ENCODE measurements at places on chromosomes 12 and 14.

DNA sequence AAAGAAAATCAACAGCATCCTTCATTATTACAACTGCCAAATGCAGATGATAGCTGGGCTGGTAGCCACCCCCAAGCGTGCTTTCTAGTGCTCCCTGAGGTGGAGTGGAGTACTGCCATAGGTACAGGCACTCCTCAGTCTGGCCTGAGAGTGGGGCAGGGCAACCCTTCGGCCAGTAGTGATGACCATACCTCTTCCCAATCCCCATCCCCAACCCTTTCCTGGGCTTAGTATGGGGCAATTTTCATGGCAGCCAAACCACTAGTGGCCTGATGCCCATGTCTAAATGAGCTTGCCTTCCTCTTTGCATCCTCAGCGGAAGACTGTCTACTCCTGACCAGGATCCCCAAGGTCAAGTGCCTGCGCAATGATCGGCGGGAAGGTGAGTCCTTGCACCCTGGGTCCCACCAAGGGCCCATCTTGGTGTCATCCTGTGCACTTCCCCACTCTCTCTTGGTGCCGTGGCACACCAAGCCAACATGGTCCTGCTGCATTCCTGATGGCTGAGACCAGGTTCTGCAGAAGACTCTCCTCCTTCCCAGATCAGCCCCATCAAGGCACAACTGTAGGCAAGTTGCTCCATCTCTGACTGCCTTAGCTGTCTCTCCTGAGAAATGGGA, 65.8 kb downstream of the GALNT16 start:
- no peak for DNase-seq

DNA sequence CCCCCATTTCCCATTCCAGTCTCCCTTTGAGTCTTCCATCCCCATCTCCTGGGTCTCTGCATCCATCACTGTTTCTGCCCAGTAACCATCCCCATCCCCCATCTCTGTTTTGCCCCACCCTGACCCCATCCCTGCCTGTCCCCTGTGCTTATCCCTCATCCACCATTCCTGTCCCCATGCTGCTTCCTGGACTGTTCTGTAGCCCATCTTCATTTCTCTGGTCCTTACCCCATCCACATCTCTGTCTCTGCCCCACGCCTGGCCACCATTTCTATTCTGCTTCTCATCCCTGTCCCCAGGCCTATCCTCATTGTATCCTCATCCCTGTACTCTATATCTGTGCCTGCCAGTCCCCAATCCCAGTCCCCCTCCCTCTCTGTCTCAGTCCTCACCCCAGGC, 4.2 kb downstream of the NXPH4 start:
- no peak for DNase-seq

GRCh38 chr12:10779103-10779502, 23.3 kb downstream of the TAS2R7 start:
- DNase-seq, result no peak

- no peak for DNase-seq
Observed at GRCh38 chr14:55302367-55303124, 31.3 kb downstream of the FBXO34 start.

GRCh38 chr12:84270470-84271140, 642.0 kb downstream of the SLC6A15 start:
- DNase-seq, result no peak

GRCh38 chr12:13745111-13745860, 236.1 kb downstream of the GRIN2B start:
- DNase-seq, result no peak

DNA sequence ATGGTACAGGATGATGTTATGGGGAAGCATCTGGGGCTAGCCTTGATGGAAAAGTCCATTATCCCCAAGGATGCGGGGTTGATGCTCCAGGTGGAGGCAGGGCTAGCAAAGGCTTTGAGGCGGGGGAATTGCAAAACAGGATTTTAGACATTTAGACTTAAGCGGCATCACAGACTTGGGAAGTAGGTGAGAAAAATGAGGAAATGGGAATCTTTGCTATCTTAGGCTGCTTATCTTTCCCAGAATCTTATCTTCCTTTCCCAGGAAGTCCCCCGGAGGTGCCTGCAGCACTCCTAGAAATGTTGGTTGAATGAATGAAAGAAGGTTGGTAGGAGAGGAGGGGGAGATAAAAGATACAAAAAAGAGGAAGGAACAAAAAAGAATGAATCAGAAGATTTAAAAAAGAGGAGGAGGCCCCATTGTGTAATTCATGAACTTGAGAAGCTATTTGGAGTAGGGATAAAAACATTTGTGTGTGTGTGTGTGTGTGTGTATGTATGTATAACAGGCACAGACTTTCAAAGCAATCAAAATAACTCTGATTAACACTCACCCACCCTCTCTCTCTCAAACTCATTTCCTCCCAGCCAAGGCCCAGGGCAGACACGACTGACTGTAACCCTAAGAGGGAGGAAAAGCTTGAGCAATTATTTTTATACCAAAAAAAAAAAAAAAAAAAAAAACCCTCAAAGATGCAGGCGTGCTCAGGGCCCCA, 62.5 kb upstream of the TBX3 start:
- no peak for DNase-seq

DNA sequence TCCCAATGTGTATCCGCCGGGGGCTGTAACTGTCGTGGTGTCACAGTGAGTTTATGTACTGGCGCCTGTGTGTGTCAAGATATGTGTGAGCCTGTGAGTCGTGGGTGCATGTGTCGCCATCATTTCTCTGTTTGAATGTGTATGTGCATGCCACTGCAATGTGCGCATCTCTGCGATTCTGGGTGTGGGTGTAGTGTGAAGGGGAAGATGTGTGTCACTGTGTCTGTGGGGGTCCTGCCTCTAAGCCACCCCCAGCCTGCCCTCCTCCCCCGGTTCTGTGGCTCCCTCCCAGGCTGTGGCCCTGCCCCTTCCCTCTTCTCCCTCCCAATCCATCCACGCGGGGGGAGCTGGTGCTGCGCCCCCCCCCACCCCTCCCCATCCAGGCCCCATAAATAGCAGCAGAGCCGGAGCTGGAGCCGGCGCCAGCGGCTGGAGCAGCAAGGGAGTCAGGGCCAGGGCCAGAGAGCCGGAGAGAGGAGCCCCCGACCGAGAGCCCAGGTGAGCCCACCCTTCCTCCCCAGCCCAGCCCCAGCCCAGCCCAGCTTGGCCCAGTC, at the start of gene CPNE6:
Gene CPNE6 (plus strand): TSS at position 419 of the 554 bp plus-strand sequence. CDS start 1,375 bp downstream, outside the sequence.
- DNase-seq, result no peak

GRCh38 chr12:32517966-32518365, 118.6 kb downstream of the FGD4 start:
- DNase-seq, result no peak

DNA sequence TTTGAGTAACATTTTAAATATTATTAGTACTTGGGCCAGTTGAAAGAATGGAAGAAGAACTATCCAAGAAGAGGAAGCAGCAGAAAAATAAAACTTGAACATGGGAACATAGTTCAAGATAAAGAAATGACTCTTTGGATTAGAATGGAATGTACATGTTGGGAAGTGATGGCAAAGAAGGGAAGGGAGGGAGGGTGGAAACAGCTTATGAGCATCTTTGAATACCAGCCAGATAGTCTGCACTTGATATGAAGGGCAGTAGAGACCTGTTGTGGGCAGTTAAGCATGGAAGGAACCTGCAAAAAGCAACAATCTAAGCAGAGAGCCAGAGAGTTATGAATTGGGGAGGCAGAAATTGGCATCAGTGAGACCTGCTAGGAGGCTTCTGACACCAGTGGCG, 10.0 kb upstream of the IL22 start:
- DNase-seq, result no peak

DNA sequence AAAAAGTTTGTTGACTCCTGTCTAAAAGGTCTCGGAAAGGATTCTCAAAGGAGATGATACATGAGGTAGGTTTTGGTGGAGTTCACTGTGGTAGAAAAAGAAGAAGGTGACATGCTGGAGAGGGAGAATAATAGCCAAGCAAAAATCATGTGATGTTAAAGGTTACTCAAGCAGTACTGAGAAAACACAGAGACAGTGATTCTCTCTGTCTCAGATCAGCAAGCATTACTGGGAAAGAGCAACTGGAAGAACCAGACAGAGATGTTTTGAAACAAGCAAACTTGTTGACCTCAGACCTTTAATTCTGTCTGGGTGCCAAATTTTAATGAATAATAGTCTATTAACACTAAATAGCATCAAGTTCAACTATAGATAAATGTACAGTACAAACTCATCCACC, 183.5 kb upstream of the PLEKHG7 start:
- no peak for DNase-seq

- no peak for DNase-seq
Observed at GRCh38 chr12:123828120-123828519, 66.0 kb downstream of the DNAH10 start.

DNA sequence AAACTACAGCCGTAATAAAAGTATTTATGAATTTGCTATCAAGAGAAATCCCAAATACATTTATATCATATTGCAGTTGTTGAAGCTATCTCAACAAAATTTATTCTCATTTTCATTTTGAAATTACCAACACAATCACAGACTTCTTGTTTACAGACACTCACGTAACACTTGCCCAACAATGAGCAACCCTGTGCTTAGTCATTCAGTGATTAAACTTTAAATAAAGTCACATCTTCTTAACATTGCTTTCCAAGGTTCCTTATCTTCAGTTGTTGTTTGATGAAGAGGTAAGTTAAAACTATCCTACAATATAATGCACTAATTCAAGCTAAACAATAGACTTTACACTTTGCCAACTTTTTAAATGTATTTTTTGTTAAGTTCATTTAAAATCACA, 601.8 kb downstream of the SLC16A7 start:
- DNase-seq, result no peak

DNA sequence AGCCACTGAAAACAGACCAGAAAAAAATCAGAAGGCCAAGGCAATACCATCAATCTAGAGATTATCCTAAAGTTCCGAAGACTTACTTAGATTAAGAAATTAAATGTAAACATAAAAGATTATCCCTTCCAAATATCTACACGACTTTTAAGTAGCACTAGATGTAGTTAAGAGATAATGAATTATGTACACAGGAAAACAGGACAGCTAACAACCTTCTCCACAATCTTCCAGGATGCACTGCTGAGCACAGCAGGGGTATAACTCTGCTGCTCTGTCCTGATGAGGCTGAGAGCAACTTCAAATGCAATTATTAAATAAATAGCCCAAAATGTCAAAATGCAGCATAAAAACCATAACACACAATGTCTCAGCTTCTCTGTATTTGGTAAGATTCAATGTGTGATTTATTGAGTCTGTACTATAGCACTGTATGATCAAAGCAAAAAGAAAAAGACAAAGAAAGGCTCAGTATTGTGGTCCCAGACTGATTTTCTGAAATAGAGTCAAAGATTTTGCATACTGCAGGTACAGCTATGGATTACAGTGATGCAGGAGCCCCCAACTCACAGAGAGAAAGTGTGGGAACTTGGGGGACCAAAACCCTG, 56.9 kb downstream of the TMTC1 start:
- DNase-seq, result no peak

GRCh38 chr14:54675236-54676128, 108.6 kb downstream of the SAMD4A start:
- DNase-seq, result no peak

DNA sequence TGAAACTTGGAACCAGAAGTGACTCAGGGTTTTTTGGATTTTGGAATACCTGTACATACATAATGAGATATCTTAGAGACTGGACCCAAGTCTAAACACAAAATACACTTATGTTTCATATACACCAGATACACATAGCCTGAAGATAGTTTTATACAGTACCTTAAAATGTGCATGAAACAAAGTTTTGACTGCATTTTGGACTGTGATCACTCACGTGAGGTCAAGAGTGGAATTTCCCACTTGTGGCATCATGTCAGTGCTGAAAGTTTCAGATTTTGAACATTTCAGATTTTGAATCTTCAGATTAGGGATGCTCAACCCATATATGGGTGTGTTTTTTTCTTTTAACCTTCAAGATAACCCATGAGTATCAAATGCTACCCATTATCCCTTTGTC, 6.6 kb downstream of the SBNO1 start:
- DNase-seq, result no peak

GRCh38 chr12:104177663-104178501, 37.7 kb upstream of the TXNRD1 start:
- no peak for DNase-seq

DNA sequence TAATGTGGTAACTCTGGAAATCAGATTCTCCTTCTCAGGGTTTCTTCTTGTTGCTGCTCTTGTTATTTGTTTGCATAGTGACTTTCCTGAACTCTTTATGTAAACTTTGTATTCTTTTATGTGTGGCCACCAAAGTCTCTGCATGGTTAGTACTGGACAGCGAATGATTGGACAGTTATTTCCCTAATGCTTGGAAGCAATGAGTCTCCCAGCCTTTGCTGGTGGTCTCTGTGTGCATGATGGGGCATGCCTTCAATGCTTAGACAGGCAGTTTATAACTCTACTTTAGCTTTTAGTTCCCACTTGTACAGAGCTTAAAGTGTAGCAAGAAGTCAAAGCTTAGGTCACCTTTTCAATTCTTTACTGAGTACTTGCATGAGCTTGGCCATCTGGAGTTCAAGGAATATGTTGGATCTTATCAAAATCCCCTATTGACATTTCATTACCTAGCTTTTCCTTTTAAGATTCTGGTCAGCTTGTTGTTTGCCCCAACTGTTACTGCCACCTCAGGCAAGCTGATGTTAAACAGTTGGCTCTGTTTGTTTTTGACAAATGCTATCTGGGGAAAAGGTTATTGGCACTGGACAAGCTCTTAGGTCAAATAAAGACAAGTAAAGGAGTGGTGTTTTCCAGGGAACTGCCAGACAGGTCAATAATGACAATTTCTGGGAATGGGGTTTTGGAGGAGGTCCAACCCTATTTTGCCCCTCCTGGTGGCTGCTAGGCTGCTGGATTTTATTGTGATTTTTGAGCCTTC, 12.3 kb downstream of the CCDC91 start:
- no peak for DNase-seq

GRCh38 chr12:51635346-51635745, 44.3 kb downstream of the SCN8A start:
- DNase-seq, result no peak

DNA sequence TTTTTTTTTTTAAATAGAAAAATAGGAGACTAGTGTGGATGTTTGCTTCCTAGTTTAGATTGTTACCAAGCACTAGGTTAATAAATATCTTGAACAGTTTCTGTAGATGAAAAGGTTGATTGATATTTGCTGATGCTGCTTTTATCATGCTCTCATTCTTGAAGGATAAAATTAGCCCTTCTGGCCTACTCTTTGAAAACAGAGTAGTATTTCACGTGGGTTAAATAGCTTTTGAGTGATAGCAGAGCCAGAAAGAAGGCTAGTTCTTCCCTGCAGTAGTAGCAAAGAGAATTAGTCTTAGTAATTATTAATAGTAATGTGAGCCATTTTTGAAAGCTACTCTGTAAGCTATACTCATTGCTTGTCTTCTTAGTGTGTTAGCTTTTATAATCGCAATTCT, 5.2 kb downstream of the NEDD1 start:
- DNase-seq, result no peak

- no peak for DNase-seq
Observed at GRCh38 chr12:82757059-82757458, 70.4 kb downstream of the TMTC2 start.
